Motor neuron (in vitro differentiated cells): ENCODE measurements at places on chromosomes 4 and X.

GRCh38 chrX:106170318-106170717 is 2.2 kb downstream of the PWWP3B start:
- no peak for ATAC-seq

DNA sequence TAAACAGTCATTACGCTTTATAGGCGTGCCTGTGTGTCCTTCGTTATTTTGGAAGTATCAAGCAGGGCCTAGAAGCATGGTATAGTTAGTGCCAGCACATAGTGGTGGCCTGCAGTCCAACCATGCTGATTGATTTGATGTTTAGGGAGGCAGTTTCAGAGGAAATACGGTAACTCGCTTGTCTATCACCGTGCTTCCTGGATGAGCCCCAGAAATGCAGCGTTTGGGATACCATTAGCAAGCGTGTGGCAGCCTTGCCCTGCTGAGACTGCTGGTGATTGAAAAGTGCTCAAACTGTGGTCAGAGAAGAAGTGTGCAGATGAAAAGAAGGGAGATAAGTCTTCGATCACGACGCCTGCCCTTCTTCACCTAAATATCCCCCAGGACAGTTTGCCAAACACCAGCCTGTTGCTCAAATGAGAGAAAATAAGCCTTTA is 158.4 kb downstream of the CHIC2 start:
- peak; percentile 79 for ATAC-seq

- peak; percentile 94 for ATAC-seq
These were observed 35.2 kb upstream of the SCD5 start for GRCh38 chr4:82833696-82834313.

GRCh38 chr4:105145156-105145902 is 1.3 kb upstream of the TET2 start:
- ATAC-seq: no peak

DNA sequence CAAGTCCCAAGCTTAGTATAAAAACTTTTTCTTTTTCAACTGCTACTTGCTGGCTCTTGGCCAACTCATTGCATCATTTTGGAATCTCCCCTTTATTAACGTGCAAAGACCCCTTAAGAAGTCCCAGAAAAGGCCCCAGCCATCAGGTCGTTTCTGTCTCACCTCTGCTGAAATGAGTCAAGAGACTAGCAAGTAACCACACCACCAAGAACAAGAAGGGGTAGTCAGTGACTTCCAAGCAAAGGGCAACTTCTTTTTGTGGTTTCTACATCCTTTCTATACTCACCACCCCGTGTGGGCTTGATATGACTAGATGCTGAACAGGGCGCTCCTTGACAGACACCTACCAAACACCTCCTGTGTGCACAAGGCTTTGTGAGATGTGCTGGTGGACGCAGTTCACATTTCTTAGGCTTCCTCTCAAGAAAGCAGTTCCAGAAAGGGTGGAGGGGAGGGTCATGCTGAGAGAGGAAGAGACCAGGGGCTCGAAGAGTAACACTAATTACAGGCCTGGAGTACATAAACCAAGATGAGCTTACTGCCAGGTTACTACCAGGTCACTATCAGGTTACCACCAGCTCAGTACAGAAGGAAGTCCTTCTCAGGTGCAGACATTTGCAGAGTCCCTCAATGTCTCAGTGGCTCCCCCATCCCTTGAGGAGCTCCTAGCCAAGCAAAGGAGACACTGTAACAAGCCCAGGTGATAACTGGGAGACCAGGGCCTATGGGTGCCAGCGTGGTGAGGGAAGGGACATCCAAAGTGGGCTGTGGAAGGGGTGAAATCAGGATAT is 19.3 kb downstream of the JAKMIP1 start:
- no peak for ATAC-seq
